ENCODE measurements at places on chromosomes 11 and 22.

- DNase-seq = peak; percentile 61
Observed at GRCh38 chr11:31096191-31096805, 273.2 kb downstream of the DCDC1 start.

DNA sequence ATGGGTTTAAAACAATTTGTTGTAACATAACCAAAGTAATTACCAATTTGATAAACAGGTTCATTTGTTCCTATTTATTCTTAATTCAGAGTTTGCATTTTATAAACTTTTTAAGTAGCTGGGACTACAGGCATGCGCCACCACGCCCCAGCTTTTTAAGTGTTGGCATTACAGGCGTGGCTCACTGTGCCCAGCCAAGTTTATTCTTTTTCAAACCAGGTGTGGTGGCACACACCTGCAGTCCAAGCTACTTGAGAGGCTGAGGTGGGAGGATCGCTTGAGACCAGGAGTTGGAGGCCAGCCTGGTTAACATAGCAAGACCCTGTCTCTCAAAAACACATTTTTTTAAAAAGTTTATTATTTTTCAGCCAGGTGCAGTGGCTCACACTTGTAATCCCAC is 19.1 kb downstream of the PPFIA1 start:
- no peak for DNase-seq

DNA sequence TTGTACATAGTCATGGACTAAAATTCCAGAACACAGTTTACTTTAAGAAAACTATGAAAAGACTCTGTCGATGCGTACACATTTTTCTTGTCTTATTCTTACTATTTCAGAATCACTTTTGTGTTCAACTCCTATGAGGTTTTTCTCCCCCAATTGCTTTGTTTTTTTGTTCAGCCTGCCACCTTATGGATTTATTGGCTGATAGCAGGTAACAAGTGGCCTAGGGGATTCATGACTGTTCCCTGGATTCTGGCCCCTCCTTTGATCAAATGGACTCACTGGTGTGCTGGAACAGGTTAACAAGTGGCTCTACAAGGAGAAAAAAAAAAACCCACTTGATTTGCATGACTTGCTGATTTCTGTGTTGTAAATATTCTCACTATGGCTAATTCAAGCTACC is 10.6 kb downstream of the MMP20 start:
- no peak for DNase-seq

DNA sequence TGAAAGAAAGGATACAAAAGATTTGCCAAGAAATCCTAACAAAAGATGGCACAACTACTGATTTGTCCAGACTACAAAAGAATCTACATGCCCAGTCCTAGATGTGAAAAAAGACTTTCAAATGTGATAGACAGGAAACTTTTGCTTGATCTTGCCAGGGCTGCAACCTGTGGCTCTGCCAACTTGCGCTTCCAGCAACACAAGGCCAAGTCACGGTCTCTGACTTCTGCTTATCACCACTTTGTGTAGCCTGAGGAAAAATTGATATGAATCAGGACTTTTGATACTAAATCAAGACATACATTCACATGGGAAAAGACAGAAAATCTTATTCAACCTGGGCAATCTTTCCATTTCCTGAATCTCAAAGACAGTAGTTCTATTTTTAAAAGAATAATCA is 366.0 kb downstream of the RAB38 start:
- no peak for DNase-seq

GRCh38 chr11:2694995-2695939 is 4.5 kb downstream of the KCNQ1OT1 start:
- DNase-seq = no peak

DNA sequence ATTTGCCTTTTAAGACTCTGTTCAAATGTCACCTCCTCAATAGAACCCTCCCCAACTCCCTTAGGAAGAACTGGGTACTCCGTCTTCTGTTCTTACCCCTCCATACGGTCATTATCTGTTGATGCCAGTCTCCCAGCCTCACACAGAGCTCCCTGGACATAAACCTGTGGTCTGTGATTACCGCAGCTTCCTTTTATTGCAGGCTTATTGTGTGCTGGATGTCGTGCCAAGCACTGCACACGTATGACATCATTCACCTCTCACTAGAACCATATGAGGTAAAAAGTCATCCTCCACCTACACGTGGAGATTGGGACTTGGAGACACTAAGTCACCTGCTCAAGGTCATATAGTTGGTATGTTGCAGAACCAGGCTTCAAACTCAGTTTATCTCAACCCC is 15.3 kb downstream of the PTPN5 start:
- no peak for DNase-seq

DNA sequence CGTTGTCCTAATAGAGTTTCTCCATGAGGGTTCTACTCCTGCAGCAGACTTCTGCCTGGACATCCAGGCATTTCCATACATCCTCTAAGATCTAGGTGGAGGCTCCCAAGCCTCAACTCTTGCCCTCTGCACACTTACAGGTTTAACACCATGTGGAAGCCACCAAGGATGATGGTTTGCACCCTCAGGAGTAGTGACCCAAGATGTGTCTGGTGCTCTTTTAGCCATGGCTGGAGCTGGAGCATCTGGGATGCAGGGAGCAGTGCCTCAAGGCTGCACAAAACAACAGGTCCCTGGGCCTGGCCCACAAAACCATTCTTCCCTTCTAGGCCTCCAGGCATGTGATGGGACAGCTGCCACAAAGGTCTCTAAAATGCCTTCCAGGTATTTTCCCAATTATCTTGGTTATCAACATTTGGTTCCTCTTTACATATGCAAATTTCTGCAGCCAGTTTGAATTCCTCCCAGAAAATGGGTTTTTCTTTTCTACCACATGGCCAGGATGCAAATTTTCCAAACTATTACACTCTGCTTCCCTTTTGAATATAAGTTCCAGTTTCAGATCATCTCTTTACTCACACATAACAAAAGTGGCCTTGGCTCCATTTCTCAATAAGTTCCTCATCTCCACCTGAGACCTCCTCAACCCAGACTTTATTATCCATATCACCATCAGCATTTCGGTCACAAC is 69.5 kb upstream of the GNAZ start:
- no peak for DNase-seq

GRCh38 chr11:57779276-57779675 is 17.7 kb downstream of the CTNND1 start:
- DNase-seq = peak; percentile 62

- DNase-seq = no peak
Observed at GRCh38 chr22:44340271-44341239, 27.8 kb upstream of the SHISAL1 start.

- no peak for DNase-seq
Observed at GRCh38 chr11:2881076-2881980, 4.2 kb downstream of the CDKN1C start.

- no peak for DNase-seq
Observed at GRCh38 chr22:49656291-49656851, 171.3 kb downstream of the BRD1 start.

GRCh38 chr22:26238596-26238995 is 69.3 kb downstream of the SEZ6L start:
- DNase-seq = no peak

DNA sequence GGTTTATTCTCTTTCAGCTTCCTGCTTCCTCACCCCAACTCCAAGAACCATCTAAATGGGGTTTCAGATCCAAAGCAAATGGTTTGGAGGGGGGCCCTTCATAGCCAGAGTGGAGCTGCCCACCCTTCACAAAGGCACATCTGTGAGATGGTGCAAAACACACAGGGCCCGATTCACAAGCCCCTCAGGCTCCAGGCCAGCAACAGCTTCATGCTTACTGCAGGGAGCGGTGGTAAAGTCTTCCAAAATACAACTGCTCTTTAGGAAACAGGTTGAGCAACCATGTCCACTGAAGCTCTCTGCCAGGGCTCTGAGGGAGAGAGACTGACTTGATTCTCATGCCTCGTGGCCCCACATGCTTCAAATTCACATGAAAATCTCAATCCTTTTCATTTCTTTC is 213.0 kb upstream of the NARS2 start:
- DNase-seq = no peak

GRCh38 chr22:48855593-48856307 is 971.9 kb downstream of the BRD1 start:
- no peak for DNase-seq

DNA sequence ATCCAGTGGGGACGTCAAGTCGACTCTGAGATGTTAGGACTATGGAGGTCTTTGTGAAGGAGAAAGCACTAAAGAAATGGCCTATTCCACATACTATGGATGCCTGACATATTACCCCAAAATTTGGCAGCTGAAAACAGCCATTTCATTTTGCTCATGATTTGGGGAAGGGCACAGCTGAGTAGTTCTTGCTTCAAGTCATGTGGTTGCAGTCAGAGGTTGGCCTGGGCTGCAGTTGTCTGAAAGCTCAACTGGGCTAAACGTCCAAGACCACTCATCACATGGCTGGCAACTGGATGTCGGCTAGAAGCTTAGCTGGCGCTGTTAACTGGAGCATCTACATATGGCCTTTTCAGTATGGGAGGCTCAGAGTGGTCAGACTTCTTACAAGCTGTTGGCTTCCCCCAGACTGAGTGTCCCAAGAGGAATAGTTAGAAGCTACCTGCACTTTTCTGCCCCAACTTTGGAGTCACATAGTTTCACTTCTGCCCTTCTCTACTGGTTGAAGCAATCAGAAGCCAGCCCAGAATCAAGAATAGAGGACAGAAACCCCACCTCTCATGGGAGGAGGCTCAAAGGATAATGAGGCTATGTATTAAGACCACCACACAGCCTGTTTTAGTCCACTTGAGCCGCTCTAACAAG is 14.1 kb downstream of the SLC35C1 start:
- DNase-seq = no peak

DNA sequence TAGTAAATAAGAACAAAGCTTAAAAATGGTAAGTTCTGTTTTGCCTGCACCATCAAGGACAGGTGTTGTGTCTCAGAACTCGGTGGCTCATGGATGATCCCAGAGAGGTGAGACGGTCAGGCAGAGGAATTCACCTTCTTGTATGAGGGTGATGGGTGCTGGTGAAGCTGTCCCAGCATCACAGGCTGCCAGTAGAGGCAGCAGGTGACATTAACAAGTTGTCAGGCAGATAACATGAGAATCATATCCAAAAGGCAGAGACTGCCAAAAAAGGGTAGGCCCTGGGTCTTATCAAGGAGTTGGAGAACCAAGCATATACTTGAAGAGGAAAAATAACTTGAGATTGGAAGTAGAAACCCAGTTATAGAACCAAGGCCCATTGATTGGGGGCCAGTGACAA is 437.8 kb downstream of the DYNC2H1 start:
- no peak for DNase-seq

DNA sequence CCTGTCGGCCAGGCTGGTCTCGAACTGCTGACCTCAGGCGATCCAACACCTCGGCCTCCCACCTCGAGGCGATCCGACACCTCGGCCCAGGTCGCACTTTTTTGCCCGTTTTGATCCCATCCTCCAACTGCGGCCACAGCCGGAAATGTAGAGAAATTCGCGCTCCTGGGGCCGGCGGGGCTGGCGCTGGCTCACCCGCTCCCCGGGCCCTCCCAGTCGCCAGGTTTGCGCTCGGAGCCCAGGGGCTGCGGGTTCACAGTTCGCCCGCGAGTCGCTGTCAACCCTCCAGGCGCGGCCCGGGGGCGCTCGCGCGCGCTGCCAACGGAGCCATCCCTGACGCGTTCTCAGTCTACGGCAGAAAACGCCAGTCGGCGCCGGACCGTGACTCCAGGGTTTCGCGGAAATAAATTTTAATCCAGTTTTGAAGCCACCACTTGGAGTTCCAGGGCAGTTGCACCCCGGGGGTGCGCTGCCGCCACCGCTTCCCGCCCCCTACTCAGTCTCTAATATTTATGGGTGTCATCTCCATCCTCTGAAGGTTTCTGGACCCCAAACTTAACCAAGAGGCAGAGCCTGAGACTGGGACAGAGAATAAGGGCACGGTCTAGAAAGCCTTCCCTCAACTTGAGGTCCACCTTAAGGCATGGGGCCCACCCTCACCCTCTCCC is 1.5 kb upstream of the KLHDC7B start:
- peak; percentile 76 for DNase-seq

- no peak for DNase-seq
Observed at GRCh38 chr11:76672431-76673175, 2.1 kb upstream of the LRRC32 start.

GRCh38 chr11:63621071-63621470 is 6.8 kb upstream of the PLAAT3 start:
- no peak for DNase-seq

DNA sequence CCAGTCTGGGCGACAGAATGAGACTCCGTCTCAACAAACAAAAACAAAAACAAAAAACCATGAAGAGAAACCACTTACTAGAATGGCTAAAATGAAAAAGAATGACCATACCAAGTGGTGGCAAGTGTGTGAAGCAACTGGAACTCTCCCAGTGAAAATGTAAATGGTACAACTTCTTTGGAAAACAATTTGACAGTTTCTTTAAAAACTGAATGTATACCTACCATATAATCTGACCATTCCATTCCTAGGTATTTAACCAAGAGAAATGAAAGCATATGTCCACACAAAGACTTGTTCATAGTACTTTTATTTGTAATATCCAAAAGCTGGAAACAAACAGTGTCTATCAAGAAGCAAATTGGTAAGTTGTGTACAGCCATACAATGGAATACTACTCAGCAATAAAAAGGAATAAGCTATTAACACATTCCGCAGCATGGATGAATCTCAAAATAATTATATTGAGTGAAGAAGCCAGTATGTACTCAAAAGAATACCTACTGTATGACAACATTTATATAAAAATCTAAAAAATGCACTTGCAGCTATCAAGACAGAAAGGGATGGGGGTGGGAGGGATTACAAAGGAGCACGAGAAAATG is 27.7 kb downstream of the DGCR2 start:
- DNase-seq = no peak

DNA sequence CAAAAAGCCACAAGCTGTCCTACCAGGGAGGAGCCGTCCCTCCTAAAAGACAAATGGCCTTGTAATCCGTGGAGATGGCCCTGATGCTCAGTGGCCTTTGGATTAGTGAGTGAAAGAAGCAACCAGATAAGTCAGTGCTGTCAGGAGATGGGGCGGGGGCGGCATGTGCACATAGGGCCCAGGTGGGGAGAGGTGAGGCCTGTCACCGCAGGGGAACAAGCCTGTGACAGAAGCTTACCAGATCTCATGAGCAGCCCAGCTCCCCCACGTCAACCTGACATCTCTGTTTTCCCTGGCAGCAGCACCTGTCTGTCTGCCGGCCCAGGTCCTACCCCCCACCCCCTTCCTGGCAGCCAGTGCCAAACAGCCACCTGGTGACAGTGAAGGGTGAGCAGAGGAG is 162.6 kb downstream of the BUD13 start:
- DNase-seq = no peak

DNA sequence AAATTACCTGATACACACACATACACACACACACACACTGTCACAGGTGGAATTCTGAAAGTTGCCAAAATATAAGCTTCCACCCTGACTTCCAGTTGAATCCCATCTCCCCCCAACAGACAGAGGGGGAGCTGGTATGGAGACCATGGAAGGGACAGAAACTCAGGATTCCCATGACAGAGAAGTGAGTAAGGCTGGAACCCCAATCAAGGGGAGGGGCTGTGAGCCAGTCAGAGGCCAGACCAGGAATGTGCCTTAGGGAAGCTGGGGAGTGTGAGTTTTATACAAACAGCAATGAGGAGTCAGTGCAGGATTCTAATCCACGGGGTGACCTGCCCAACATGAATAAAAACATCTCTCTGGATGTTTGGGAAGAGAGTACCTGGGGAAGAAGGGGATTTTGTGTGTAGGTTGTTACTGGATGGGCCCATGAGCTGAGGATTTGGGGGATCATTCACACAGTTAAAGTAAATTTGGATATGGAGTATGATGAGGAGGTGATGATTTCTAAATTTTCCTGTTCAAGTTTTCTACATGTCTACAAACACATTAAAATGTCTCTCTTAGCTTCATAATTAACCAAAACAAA is 38.7 kb upstream of the TOP3B start:
- DNase-seq = no peak

- DNase-seq = no peak
Observed at GRCh38 chr11:76172583-76172982, 33.7 kb downstream of the WNT11 start.
